Mesangial cell (primary cell): ENCODE measurements at places on chromosomes 16 and 17. TPM values are rescaled to one million over a fixed set of nuclear protein-coding genes. Genes with fewer than 3 reads are reported as not detected.

TM4SF5 gene
- total RNA-seq = not detected in 2 replicates

MSI2 gene
- total RNA-seq = 18.6 and 31.9 TPM in 2 replicates

ENPP7 gene
- not detected in 2 replicates for total RNA-seq

CBFB gene
- total RNA-seq = 27.5 and 70.4 TPM in 2 replicates

CHST5 gene
- not detected in 2 replicates for total RNA-seq

MYO15A gene
- 0.16 and 0.63 TPM in 2 replicates for total RNA-seq

PALB2 gene
- 6.5 and 7.0 TPM in 2 replicates for total RNA-seq

MRPL58 gene
- 43.9 and 84.7 TPM in 2 replicates for total RNA-seq

FZD2 gene
- 24.8 and 50.3 TPM in 2 replicates for total RNA-seq

NEUROD2 gene
- total RNA-seq = not detected in 2 replicates
